ENCODE measurements at places on chromosomes 16 and 17.
A peak's percentile ranks its signal among the peaks of the same experiment; 100 is the strongest.

GRCh38 chr17:42405963-42406495 lies 17.0 kb downstream of the CAVIN1 start:
- DNase-seq: peak; percentile 35

- DNase-seq: no peak
Observed at GRCh38 chr16:51880776-51881175, 666.2 kb downstream of the TOX3 start.

GRCh38 chr17:59315866-59316265 lies 15.6 kb upstream of the YPEL2 start:
- DNase-seq: no peak

- DNase-seq: no peak
Observed at GRCh38 chr16:86507173-86508027, 2.9 kb upstream of the FOXF1 start.

DNA sequence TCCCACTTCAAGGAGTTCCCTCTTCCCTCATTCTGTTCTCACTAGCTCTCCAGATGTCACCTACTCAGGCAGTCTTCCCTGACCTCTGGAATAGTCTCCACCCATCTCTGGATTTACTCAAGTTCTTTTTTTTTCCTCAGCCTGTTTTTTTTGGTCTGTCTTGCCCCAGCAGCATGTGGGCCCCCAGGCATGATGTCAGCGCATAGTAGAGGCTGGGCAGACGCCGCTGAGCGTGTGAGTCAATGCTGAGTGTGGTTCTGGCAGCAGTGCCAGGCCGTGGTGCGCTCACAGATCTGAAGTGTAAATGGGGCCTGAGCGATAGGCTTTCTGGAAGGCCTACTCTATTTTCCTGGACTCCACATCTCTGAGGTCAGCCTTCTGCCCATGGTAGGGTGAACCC lies 2.7 kb upstream of the KCNJ18 start:
- DNase-seq: no peak

DNA sequence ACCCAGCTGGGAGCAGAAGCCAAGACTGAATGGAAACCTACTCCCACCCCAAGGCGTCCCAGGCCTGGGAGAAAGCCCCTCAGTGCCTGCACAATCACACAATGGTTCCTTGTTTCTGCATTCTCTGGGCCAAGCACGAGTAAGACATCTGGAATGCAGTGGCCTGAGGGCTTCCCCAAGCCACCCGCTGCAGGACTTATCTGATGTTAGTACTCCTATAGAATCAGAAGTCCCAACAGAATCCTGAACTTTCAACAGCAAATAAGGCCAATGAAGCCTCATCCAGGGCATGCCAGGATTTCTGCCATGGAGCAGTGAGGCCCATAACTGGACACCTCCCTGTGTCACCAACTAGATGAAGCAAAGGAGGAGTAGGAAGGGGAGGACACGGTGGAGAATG lies 28.6 kb downstream of the MYO18A start:
- DNase-seq: no peak

- DNase-seq: no peak
Observed at GRCh38 chr16:11800382-11800718, 3.3 kb upstream of the ZC3H7A start.

- DNase-seq: no peak
Observed at GRCh38 chr17:11074451-11074850, 166.6 kb upstream of the SHISA6 start.

DNA sequence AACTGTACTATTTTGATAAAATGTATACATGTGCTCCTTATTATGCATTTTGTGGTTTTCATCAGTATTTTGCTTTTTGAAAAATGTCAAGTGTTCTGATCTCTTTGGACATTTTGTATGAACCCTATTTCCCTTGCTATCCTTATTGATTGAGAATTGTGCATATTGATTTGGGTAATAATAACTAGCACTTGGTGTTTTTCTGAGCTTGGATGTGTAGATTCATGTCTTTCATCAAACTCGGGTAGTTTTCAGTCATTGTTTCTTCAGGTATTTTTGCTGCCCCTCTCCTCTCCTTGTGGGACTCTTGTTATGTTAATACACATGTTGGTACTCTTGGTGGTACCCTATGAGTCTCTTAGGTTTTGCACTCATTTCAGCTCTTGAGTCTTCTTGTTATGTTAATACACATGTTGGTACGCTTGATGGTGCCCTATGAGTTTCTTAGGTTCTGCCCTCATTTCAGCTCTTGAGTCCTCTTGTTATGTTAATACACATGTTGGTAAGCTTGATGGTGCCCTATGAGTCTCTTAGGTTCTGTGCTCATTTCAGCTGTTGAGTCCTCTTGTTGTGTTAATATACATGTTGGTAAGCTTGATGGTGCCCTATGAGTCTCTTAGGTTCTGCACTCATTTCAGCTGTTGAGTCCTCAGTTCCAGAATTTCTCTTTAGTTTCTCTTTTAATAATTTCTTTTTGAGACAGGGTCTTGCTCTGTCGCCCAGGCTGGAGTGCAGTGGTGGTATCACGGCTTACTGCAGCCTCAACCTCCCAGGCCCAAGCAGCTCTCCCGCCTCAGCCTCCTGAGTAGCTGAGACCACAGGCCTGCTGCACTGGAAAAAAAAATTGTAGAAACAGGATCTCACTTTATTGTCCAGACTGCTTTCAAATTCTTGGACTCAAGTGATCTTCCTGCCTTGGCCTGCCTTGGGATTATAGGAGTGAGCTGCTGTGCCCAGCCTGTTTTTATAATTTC lies 19.3 kb downstream of the ZNF750 start:
- DNase-seq: no peak

DNA sequence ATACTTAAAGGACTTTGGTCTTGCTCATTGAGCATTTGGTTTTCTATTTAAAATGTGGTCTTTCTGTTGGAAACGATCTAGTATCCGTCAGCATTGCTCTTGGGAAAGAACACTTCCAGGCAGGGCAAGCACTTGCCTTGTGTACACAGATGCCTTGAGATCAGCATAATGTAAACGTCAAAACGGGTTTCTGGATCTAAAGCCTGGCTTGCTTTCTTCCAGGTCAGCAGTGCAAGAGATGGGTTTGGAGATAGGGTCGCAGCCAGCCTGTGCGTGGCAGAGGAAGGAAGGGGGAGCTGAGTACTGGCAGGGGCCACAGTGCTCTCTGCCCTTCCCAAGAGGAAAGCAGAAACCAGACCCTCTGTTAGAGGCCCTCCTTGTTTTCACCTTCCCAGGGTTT lies 175.5 kb downstream of the LGALS9B start:
- DNase-seq: no peak

GRCh38 chr16:1863681-1864460 lies 8.1 kb downstream of the MEIOB start:
- no peak for DNase-seq

- no peak for DNase-seq
Observed at GRCh38 chr16:79728048-79728922, 127.7 kb upstream of the MAF start.

DNA sequence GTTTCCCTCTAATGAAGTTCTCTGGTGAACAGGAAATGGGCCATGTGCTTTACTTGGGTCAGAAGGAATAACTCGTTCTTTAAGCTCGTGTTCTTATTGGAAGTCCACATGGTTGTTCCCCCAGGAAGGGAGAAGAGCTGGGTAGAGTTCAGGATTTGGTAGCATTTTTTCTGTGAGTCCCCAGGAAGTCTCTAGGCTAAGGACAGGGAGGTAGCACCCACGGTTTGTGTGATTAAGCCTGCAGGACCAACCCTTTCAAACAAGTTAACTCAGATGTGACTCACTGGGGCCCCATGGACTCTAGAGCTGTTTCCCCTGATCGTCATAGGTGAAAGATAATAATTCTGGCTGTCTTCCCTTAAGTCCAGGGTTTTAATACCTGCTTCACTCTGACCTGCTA lies 16.4 kb downstream of the SAP30BP start:
- DNase-seq: no peak

- DNase-seq: peak; percentile 13
Observed at GRCh38 chr16:28910086-28911031, 14.7 kb downstream of the RABEP2 start.

GRCh38 chr17:21303441-21304065 lies 19.0 kb downstream of the MAP2K3 start:
- no peak for DNase-seq

GRCh38 chr17:16442141-16442540 lies 26.8 kb downstream of the TRPV2 start:
- DNase-seq: no peak

GRCh38 chr16:85687651-85688471 lies 893 bp downstream of the GINS2 start:
- no peak for DNase-seq

- DNase-seq: no peak
Observed at GRCh38 chr17:75010683-75011400, 1.6 kb upstream of the MRPL58 start.

DNA sequence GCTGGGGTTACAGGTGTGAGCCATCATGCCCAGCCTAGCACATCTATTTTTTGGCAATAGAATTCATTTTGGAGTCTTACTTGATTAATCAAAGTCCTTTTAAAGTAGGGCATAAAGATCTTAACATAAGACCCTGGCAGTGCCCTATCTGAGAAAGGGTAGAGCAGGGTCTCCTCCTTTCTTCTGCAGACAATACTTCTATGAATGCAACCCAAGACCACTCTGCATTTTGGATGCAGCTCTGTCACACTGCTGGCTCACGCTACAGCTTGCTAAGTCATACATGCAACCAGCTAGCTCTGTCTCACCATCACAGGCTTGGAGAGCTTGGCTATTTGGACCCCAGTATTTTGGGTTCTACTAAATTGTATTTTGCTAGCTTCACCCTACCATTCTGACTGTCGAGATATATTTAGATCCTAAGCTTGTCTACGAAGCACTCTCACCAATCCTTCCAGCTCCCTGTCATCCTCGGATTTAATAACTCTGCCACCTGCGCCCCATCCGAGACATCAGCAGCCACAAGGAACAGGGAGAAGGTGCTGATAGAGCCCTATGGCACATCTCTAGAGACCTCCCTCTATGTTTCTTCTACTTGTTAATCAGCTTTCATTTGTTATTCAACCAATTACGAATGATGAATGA lies 45.1 kb downstream of the RBFOX3 start:
- no peak for DNase-seq

- DNase-seq: no peak
Observed at GRCh38 chr16:58211846-58212245, 13.9 kb upstream of the CSNK2A2 start.

DNA sequence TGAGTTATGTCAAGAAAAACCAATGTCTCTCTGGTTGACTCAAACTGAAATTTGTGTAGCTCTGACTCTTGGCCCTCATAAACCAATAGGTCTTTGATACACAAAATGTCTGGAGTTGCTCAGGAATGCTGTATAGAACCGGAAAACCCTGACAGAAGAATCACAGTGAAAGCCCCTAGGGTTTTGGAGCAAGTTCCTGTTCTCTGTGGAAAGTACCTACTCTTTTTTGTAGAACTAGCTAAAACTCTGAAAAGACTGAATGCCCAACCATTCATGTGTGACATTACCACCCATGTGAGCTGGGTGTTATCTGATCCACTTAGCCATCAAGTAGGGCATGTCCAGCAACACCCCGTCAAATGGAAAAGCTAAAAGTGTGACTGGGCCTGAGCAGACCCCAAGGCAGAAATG lies 28.8 kb downstream of the CCL4 start:
- no peak for DNase-seq

DNA sequence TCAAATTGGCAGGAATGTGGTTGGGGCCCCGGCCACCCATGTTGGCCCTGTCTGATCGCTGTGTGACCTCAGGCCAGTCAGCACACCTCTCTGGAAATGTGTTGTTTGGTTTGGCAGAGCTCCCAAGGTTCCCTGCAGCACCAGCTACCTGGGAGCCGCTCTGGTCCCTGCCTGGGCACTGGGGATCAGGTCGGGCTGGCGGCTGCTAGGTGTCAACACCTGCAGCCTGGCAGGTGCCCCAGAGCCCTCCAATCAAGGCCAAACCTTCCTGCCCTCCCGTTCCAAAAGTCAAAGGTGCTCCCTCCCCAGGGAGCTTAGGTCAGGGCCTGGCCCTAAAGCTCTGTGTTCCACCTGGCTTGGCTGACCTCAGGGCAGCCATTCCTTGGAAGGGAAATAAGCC lies 55.9 kb downstream of the ZDHHC7 start:
- no peak for DNase-seq

DNA sequence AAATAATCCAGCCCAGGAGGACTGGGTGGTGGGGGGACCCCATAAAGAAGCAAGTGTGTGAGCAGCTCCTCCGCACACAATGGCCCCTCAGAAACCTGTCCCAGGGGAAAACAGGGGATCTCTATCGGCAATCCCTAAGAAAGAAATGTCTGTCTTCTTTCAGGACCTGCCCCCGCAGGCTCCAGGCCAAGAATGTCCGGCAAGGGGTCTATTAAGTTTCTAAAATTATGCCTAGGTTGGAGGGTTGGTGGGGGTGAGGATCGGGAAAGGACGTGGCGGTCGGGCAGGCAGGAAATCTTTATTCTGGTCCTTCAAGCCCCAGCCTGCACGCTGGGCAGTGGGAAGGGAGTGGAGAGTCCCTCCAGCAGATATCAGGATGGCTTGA lies 23.4 kb upstream of the LITAF start:
- DNase-seq: no peak

- no peak for DNase-seq
Observed at GRCh38 chr16:2936436-2937011, 24.8 kb downstream of the FLYWCH1 start.

DNA sequence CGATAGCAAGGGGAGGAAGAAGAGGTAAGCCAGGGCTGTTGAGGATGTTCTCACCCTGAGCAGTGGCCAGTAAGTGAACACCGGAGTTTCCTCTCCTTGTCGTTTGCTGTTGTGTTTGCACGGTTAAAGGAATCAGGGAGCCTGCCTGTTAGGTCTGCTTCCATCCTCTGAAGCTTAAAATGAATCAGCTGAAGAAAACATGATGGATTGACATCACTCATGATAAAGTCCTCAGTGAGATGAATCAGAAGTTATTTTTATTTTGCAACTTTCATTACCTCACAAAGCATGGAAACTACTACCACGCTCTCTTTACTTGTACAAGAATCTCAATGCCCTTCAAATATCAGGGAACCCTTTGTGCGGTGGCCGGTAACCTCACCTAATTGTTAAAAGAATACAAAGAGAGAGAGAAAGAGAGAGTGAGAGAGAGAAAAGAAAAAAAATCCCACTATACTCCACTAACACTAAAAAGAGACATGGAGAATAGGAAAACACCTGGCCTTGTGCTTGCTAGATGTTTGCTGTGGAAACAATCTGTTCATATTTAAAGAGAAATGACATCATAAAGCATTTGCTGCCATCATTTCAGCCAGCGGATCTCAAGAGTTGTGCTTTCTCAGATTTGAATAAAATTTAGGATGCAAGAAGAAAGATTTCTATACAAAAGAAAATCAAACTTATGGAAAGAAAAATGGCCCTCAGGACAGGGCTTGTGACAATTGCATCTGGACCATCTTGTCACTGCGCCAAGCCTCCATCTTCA lies 441.6 kb upstream of the SALL1 start:
- DNase-seq: peak; percentile 36

GRCh38 chr17:39551879-39552278 lies 55.8 kb downstream of the NEUROD2 start:
- no peak for DNase-seq
